ENCODE measurements at places on chromosomes 1 and 21.

DNA sequence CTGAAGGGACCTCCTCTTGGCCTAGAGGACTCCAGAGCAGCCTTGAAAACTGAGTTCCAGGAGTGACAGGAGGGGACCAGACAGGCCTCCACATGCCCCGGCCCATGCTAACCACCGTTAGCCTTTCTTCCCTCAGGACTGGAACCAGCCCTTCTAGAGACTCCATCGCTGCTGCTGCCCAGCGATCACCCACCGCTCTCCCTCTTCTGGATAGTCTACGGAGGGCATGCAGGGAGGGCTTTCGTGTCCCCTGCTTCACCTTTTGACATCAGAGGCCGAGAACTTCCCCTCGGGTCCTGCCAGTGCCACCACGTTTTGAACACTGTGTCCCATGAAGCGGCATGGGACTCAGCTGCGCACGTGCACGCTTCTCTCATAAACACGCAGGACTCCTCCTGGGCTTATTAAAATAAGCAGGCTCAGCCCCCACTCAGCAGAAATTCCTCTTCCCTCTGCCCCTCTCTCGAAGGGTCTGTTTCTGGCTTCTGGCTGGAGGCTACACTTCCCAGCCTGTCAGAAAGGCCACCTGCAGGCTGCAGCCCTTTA is 26.6 kb downstream of the NPHP4 start:
- no peak for DNase-seq

DNA sequence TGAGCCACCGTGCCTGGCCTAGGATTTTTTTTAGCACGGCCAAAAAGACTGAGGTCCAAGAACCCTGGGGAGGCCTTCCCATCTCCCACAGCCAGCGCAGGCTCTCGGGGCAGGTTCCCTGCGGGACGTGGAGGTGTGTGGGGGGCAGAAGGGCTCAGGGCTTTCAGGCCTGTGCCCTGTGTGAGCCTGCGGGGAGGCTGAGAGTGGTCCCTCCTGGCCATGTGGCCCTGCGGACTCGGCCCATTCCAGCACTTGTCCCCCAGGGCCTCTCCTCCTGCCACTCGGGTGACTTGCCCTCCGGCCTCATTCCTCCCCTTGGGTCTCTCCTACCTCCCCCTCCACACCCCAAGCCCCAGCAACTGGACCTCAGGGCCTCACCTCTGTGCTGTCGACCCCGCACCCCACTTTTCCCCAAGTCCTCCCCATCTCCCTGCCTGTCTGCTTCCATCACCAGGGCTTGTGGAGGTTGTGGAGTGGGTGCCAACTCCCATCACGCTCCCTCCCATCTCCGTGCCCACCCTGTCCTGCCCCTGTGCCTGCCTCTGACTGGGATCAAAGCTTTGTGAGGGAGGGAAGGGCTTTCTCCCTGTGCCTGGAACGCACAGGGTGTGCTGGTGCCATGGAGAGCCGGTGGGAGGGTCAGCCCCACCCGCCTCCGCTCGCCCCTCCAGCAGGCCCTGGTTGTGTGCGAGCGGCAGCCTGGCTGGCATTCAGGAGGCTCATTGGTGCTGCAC is 32.2 kb upstream of the DIP2A start:
- DNase-seq = no peak

- DNase-seq = no peak
Observed at GRCh38 chr1:182617014-182617429, 12.8 kb upstream of the RGS16 start.

- no peak for DNase-seq
Observed at GRCh38 chr1:241311056-241311746, 45.8 kb downstream of the RGS7 start.

- no peak for DNase-seq
Observed at GRCh38 chr1:74406759-74407158, 105.7 kb downstream of the LRRC53 start.

GRCh38 chr1:75124510-75124909 is 9.7 kb upstream of the LHX8 start:
- no peak for DNase-seq

DNA sequence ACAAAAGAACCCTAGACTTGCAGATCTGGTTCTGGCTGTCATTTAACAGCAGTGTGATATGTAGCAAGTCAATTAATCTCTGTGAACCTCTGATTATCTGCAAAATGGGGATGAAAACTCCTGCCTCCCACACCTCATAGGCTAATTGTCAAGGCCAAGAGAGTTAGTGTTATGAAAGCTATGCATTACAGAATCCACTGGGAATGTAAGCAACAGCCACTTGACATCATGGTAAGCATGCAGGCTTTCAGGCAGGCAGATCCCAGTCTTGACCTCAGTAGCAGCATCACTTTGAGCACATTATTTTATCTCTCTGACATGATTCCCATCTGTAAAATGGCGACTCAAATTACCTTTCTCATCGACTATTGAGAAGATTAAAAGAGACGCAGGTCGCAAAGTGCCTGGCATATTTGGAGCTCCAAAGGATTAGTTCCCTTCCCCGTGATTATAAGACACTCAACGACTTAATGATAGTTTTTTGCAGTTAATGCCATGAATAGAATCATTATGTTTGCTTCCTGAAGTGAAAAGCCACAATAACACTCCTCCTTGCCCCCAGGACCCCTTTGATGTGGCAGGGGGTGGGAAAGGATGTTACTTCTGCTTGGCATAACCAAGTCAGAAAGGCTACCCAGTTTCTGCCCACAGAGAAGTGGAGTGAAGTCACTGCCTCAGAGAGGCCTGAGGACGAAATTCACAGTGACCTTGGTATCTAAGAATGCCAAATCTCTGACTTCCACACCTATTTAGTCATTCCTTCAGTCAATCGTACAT is 273.0 kb upstream of the NFIA start:
- no peak for DNase-seq

GRCh38 chr1:161096530-161096929 is 1.6 kb upstream of the KLHDC9 start:
- no peak for DNase-seq

GRCh38 chr1:87594736-87595383 is 266.2 kb downstream of the LMO4 start:
- DNase-seq = no peak

Data from G401 (cell line).